ENCODE measurements at places on chromosomes 11 and 22.

- DNase-seq: no peak
Observed at GRCh38 chr11:41346042-41346441, 113.4 kb downstream of the LRRC4C start.

DNA sequence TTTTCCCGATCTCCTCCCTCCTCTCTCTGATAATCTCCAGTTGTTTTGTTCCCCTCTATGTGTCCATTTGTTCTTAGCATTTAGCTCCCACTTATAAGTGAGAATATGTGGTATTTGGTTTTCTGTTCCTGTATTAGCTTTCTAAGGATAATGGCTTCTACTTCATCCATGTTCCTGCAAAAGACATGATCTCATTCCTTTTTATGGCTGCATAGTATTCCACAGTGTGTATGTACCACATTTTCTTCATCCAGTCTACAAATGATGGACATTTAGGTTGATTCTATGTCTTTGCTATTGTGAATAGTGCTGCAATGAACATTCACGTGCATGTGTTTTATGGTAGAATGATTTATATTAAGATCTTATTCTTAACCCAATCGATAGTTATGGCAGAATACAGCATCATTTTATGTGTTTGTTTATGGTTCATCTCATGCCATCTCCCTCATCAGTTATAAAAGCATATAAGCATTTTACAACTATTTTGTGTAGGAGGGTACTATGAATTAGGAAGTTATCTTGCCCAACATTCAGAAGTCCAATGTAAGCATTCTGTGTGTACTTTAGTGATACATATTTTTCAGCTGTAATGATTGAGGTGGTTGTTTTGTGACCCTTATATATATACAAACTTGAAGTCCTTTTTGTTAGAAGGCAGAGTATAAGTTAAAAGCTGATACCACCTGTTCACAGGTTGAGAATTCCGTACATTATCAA is 3.2 kb downstream of the MS4A3 start:
- DNase-seq: no peak

DNA sequence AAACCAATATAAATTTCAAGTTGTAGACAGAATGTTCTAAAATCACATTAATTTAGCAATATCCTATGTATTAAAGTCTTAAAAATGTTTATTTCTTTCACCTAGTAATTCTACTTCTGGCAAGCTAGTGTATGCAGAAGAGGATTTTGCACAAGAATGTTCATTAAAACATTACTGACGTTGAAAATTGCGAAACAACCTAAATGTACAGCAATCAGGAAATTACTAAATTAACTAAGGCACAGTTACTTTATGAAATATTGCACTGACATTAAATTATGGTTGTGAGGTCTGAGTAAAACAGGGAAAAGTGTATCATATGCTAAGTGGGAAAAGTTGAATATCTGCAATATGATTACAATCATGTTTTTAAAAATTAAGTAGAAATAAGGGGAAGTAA is 4.1 kb downstream of the SLC36A4 start:
- no peak for DNase-seq

GRCh38 chr11:86740628-86741483 is 59.5 kb upstream of the PRSS23 start:
- peak; percentile 25 for DNase-seq

GRCh38 chr22:25567251-25567675 is 2.8 kb downstream of the GRK3 start:
- DNase-seq: no peak

DNA sequence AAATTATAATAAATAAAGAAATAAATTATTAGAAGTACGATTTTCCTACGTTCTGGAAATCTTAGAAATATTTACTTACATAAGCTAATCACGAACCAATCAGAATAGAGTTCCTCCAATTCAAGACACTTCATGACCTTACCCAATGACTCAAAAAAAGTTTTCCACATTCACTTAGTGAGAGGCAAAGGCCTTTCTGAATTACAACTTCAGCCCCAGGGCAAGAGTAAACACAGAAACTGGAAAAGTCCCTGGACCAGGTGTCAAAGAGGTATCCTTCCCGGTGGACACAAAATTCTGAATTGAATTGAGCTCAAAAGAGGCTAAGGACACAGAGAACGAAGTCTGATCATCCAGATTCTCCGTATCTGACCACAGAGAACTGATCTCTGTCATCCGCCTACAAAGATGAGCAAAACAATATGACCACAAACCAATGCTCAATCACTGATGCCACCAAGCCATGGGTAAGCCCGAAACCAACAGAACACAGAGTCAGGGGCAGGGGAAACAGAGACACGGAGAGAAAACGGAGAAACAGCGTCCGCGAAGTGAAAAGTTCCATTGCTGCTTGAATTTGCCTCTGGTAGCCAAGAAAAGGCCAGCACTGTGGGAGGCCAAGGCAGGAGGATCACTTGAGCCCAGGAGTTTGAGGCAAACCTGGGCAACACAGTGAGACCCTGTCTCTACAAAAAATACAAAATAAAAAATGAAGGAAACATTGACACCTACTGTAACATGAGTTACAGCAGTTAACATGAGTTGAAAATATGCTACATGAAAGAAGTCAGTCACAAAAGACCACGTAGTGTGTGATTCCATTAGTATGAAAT is 6.8 kb downstream of the BID start:
- DNase-seq: no peak

DNA sequence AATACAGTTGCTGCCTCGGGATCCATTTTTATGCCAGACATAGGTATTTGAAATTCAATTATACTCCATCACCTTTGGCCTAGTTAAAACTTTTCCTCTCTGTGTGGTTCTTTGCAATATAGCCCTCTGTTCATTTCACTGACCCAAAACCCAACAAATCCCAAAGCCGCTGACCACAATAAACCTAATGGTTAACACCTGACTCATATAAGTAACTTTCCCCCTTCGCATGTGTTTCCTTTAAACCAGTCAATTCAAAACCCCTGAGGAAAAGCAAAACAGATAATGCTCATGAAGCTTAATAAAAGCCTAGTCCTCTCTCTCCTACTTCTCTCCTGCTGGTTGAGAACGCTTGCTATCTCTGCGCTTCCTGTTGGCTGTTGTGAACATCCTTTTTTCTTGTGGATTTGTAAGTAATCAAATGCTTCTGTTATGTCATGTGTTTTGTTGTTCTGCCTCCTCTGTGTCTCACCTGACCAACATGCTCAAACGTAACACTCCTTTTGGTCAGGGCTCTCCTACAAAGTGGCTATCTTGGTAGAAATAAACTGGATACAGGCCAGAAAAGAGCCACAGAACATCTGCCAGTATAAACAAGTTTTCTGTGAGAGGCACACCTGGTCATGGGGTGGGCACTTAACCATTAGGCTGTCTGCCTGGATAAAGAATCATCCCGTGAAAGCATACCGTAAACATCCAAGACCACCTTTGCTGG is 652.6 kb downstream of the METTL15 start:
- no peak for DNase-seq

- DNase-seq: no peak
Observed at GRCh38 chr11:33160587-33160986, 693 bp downstream of the CSTF3 start.

GRCh38 chr11:103659206-103659618 is 377.2 kb upstream of the DDI1 start:
- no peak for DNase-seq

GRCh38 chr11:3085052-3085451 is 27.8 kb upstream of the CARS1 start:
- no peak for DNase-seq

- no peak for DNase-seq
Observed at GRCh38 chr22:19526702-19527111, 2.5 kb upstream of the CLDN5 start.

DNA sequence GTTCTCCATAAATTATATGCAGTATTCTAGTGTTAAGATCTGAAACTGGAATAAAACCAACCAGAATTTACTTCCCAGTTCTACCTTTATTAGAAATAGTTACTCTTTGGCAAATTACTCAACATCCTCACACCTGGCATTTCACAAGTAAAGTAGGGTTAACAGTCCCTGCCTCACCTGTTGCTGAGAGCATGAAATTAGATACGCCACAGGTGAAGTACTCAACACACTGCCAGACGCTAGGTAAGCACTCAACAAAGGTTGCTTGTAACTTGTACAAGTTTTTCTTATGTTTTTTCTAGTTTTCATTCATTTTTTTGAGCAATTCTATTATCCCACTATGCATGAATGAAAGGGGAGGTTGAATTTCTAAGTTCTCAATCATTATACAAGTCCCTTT is 267.6 kb upstream of the ARHGAP42 start:
- DNase-seq: no peak

- peak; percentile 85 for DNase-seq
Observed at GRCh38 chr11:121023848-121024751, at the start of gene TBCEL. Gene TBCEL, plus strand, starts transcription at chr11:121024102. Its CDS starts 21,589 bp downstream, at chr11:121045691.

DNA sequence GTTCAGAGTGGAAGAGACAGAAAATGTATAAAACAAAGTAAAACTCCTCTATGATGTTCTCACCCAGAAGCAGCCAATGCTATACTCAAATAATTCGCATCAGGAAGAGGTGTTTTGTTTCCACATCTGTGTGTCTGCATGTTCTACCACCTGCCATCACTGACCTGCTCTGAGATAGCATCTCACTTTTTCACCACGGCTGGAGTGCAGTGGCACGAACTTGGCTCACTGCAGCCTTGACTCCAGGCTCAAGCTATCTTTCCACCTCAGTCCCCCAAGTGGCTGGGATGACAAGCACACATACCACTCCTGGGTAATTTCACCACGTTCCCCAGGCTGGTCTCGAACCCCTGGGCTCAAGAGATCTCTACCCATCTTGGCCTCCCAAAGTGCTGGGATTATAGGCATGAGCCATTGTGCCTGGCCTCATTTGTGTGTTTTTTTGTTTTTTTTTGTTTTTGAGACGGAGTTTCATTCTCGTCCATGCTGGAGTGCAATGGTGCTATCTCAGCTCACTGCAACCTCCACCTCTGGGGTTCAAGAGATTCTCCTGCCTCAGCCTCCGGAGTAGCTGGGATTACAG is 14.4 kb downstream of the TALDO1 start:
- DNase-seq: no peak

- no peak for DNase-seq
Observed at GRCh38 chr11:121864660-121865059, 251.4 kb downstream of the BLID start.

DNA sequence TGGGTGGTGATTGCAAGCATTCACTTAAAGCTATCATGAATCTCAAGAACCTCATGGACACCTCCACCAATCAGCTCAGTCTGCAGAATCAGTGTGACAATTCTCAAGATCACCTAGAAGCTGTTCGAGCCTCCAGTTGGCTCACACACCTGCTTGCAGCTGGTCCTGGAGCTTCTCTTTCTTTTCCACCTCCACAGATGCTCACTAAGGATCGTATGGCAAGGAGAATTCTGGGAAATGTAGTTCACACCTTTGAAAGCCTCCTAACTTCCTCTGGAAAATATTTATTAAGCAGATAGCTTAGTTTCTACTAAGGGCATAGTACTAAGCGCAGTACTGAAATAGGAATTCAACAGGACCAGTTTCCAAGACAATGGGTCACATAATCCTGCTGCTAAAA is 26.2 kb downstream of the FSHB start:
- no peak for DNase-seq

DNA sequence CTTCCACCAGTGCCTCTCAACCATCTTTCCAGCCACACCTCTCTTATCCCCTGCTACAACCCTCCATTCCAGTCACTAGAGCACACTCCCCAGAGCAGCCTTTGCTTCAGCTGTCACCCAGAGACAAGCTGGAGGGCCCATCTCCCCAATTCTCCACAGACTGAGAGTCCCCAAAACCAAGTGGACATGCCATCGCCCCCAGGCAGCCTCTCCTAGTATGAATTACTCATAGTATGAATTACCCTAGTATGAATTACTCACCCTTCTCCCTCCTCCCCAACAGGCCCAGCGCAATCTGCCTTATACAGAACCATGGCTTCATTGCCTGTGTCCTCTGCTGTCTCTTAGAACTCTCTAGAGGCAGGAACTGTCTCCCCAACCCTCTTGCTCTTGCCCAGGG is 24.8 kb downstream of the MYH9 start:
- DNase-seq: peak; percentile 58

- DNase-seq: no peak
Observed at GRCh38 chr11:127274328-127274676, 273.7 kb upstream of the KIRREL3 start.

- no peak for DNase-seq
Observed at GRCh38 chr22:45578524-45579147, 76.0 kb downstream of the FBLN1 start.

- no peak for DNase-seq
Observed at GRCh38 chr11:11558826-11559225, 63.0 kb downstream of the GALNT18 start.

- no peak for DNase-seq
Observed at GRCh38 chr22:21690401-21690801, 24.6 kb downstream of the PPIL2 start.

- no peak for DNase-seq
Observed at GRCh38 chr11:1870721-1871466, 18.0 kb downstream of the LSP1 start.

DNA sequence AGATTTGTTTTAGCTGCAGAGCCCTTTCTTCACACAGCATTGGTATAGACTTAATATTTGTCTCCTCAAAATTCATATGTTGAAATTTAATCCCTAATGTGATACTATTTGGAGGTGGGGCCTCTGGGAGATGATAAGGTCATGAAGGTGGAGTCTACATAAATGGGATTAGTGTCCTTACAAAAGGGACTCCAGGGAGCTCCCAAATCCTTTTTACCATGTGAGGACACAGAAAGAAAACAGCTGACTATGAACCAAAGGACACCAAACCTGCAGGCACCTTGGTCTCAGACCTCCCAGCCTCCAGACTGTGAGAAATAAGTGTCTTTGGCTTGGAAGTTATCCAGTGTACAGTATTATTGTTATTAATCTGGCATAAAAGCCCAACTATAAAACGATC is 10.2 kb downstream of the SLC35F2 start:
- no peak for DNase-seq

GRCh38 chr11:47765086-47765485 is 2.1 kb downstream of the FNBP4 start:
- DNase-seq: no peak

DNA sequence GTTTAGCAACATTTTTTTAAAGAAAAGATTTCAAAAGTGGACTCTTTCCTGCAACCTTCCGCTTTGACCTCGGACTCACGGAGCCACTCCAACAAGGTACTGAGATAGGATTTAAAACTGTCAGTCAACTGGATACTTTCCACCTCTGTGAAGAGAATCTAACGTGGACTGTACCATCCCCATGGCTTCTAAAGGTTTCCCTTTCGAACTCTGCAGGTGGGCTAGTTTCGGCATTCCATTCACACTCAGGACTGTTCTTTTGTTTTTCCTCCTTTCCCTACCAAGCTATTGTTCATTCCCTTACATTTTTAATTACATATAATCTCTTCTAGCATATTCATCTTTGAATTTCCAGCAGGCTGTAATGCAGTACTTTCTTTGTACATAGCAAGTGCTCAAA is 88.5 kb upstream of the AKIP1 start:
- DNase-seq: no peak

GRCh38 chr11:125512106-125512505 is 16.0 kb upstream of the FEZ1 start:
- DNase-seq: no peak

Data from hematopoietic multipotent progenitor cell treated with erythropoietin and hydrocortisone succinate and interleukin-3 and kit ligand, for 17 days (in vitro differentiated cells).